Activated CD4-positive, CD25-positive, alpha-beta regulatory T cell treated with anti-CD3 and anti-CD28 coated beads, Interleukin-2, amount 50 U/mL, for 16 hours (primary cell): ENCODE measurements at places on chromosomes 7 and 10.

DNA sequence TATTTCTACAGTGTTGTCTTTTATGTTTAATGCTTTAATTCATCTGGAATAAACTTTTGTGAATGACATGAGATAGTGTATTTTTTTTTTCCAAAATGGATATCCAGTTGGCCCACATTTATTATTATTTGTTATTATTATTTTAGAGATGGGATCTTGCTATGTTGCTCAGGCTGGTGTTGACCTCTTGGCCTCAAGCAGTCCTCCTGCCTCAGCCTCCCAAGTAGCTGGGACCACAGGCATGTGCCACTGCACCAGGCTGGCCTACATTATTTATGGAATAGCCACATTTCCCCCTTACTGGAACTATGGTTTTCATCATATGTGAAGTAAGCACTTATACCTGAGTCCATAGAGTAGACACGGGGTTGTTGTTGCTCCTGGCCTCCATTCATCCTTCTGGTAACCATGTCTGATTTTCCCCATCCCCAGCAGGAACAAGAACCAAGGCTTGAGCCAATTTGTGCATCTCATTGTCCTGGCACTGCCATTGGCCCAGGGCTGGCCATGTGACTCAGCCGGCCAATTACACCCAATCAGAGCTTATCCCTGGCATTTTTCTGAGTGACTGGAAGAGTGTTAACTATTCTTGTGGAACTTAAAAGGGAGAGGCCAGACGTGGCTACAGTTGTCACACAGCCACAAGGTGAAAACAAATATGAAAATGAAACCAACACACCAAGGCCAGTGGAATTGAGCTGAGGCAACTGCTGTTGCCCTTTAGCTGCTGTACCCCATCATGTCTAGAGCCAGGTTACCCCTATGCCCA lies 23.1 kb downstream of the PRF1 start:
- no peak for DNase-seq

DNA sequence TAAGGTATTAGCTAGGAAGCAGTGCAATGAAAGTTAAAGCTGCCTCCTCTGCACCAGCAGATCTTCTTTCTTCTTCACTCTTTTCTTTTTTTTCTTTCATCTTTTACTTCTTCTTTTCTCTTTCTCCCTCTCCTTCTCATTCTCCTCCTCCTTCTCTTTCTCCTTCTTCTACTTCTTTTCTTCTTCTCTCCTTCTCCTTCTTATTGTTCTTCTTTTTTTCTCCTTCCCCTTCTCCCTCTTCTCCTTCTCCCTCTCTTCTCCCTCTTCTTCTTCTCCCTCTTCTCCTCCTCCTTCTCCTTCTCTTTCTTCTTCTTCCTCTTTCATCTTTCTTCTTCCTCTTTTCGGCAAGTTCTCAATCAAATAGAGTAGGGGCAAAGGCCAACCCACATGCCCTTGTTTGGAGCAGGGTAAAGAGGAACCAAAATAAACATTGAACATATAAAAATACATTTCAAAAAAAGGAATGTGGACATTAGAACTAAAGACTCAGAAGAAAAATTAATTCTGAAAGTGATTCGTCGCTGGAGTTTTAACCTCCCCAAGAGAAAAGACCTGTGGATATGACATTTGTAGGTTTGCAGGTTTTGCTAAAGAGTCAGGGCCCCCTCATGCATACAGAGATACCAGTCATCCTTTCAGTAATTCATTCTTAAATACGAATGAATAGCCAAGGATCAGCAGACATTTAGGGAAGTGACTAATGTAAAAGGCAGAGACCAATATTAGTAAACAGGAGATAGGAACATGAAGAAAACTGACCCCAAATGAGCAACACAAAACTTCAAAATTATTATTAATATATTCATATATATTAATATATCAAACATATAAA lies 93.0 kb upstream of the RSU1 start:
- DNase-seq = no peak

GRCh38 chr7:108145401-108145800 lies 15.2 kb upstream of the LAMB4 start:
- no peak for DNase-seq

- DNase-seq = no peak
Observed at GRCh38 chr10:130010653-130011052, 46.6 kb upstream of the EBF3 start.

DNA sequence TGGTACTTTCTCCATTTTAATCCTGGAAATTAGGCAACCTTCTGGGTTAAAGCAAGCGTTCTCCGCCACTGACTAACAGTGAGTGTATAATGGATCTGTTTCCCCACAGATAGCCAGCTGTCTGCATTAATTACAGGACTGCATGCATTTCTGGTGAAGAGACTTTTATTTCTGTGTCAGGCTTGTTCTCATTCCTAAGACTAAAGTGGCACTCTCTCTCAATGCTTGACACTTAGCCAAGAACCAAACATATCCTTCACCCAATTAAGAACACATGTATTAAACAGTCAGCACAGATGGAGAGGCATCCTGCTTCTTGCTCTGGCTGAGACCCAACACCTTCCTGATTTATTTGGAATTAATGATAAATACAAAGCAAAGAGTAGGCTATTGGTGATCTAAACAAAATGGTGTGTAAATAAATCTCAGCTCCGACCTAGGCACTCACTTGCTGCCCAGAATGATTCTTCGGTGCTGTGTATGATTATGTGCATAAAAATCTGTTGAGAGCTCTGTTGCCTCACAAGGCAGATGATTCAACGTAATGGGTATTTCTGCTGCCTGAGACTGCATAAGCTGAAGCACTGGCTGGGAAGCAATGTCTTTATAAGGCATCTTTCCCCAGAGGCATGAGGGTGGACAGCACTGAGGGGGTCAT lies 16.8 kb downstream of the CALU start:
- no peak for DNase-seq
